ENCODE measurements at places on chromosomes 12 and 14.
A peak's percentile ranks its signal among the peaks of the same experiment; 100 is the strongest.

GRCh38 chr14:79278798-79279644 lies 932.3 kb downstream of the DIO2 start:
- DNase-seq = peak; percentile 87

- DNase-seq = no peak
Measured at GRCh38 chr14:61476105-61476753, 154.8 kb downstream of the PRKCH start.

DNA sequence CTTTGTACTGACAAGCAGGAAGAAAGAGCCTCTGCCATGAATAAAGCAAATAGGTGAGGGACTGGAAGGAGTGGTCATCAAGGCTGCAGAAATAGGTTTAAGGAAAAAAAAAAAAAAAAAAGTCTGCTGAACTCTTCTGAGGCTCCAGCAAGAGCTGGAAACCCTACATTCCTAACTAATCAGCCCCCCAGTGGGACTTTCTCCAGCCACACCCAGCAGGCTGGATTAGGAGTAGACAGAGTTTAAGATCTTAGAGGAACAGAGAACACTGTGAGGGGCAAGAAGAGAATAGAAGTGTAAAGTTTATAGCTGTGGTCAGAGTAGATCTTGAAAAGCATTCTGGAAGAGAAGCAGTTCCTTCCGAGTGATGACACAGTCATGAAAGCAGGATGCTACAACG lies 66.4 kb downstream of the ATXN2 start:
- no peak for DNase-seq

DNA sequence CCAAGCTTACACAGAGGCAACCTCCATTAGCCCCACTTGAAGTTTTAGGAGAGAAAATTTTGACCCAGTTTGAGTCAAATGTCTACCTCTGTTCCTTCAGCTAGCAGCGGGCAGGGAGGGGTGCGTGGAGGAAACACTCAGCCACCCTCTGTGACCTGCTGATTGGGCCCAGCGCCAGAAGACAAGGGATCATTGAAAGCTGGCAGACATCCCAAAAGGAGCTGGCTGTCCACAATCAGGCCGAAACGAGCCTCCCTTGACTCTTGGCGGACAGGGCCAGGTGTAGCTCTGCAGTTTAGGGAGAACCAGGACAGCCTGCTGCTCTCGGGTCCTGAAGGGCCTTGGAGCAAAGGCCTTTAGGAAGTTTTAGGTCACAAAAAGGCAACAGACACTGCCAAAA lies 41.3 kb downstream of the CD9 start:
- DNase-seq = no peak

DNA sequence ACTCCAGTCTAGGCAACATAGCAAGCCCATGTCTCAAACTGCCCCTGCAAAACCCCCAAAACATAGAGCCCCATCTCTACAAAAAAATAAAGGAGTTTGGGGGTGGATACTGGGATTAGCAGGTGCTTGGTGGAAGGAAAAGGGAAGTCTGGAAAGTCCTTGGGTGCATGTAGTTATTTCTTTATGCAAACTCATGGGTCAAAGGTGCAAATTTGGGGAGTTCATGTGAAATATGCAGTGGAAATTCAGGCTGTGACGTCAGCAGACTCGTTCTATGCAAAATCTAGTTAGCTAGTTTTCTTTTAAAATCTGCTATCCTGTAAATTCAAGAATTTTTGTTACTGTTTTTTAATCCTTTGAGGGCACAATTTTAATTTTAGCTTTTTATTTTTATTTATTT lies 51.3 kb downstream of the GNS start:
- no peak for DNase-seq

GRCh38 chr12:94186278-94187241 lies 38.2 kb downstream of the PLXNC1 start:
- peak; percentile 67 for DNase-seq

- DNase-seq = peak; percentile 98
Measured at GRCh38 chr12:124512667-124513296, 54.6 kb downstream of the NCOR2 start.

DNA sequence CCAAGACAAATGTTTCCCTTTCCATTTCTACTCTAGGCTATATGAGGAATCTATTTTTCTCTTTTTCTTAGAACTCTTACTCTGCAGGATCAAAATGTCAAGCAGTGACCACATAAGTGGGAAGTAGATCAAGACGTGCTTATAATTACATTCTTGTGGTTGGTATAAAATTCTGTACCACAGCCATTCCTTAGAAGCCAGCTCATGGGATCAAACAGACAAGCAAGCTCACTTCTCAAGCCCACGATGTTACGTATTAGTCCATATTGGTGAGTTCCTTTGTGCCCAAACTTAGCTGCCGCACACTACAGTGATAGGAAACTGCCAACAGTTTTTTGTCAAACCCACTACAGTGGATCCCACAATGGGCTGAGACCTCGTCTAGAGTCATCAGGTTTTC lies 53.4 kb downstream of the IFNG start:
- DNase-seq = peak; percentile 7

DNA sequence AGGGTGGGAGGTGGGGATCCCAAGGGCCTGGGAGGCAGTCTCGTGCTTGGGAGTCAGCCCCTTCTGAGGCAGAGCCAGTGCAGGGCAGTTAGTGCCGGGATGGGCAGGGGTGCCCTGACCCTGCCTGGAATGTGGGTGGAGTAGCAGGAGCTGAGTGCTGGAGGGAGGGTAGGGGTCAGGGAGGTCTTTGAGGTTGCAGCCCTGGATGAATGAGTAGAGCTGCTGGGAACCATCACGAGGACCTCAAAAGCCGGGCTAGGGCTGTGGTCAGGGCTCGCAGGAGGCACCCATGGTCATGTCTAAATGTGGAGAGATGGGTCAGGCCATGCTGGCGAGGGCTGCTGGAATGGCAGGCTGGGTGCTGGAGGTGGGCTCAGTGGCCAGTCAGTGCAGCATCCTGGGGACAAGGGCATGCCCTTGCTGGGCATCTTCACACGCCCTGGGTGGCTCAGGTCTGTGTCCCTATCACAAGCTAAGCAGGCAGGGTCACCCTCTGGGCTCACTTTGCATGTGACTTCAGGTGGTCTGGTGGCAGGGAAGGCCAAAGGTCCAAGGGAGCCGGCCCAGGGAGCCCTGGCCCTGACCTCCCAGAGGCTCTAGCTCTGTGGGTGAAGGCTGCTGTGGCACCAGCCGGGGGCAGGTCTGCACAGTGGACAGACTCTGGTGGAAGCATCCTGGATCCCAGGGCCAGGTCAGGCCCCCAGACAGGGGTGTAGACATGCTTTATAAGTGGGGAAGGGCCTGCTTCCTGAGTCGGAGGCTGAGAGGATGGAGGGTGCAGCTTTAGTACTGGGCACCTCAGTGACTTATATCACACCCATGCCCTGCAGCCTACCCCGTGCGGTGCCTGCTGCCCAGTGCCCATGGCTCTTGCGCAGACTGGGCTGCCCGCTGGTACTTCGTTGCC lies 24.5 kb downstream of the PAPLN start:
- no peak for DNase-seq

GRCh38 chr14:64714432-64715025 lies 10.3 kb downstream of the PLEKHG3 start:
- no peak for DNase-seq

GRCh38 chr14:52069307-52070050 lies 620 bp upstream of the NID2 start:
- peak; percentile 56 for DNase-seq

GRCh38 chr12:109716512-109717389 lies 3.1 kb downstream of the FAM222A start:
- DNase-seq = no peak

DNA sequence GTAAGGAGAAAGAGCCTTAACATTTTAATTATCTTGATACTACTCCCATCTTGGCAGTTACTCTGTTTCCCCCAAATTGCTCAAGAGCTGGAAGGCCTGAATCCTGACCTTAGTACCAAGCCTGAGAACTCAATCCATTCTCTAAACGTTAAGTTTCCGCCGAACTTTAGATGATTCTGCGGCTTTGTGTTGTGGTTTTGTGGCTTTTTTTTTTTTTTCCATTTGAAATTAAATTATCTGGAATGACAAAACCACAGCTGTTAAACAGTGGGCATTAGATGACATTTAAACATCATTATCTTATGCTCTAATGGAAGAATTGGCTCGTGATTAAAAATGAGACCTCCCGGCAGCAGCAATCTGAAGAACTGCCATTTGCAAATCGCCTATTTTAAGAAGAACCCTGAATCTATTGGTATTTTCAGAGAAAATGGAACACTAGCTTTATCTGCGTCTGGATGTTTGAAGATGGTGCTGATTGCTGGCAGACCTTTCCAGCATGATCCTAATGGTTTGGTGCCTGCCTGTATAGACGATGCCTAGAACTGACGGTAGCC lies 38.4 kb downstream of the TMEM132C start:
- DNase-seq = no peak

- DNase-seq = peak; percentile 68
Measured at GRCh38 chr12:122023339-122024131, 1.9 kb downstream of the BCL7A start.

DNA sequence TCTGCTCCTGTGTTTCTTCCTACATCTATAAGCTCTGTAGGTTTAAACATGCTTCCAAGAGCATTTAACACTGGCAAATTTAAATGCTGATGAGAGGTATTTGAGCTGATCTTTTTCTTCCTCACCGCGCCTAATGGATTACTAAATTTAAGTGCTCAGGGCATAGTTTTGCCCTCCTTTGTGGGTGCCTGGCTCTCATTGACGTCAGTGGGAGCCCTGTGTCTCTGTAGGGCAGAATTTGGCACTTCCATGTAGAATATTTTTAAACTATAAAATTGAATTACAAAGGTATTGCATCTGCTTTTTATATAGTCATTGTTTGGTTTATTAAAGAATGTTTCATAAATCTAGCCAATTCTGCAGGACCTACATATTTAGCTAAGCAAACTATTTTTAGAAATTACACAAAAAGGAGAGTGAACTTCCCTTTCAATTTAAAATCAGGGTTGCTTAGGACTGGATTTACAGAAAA lies 444.8 kb downstream of the AEBP2 start:
- DNase-seq = no peak

DNA sequence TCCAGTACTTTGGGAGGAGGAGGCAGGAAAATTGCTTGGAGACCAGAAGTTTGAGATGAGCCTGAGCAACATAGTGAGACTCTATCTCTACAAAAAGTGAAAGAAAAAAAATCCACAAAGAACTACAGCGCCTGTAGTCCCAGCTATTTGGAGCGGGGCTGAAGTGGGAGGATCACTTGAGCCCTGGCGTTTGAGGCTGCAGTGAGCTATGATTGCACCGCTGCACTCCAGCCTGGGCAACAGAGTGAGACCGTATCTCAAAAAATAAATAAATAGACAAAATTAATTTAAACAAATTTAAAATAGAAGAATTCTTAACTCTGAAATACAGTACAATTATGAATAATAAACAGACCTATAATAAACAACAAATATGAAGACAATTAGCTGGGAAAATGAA lies 40.9 kb downstream of the ATL1 start:
- peak; percentile 53 for DNase-seq

GRCh38 chr12:29317556-29318363 lies 63.2 kb downstream of the ERGIC2 start:
- peak; percentile 62 for DNase-seq

- DNase-seq = no peak
Measured at GRCh38 chr12:94211021-94211420, 62.6 kb downstream of the PLXNC1 start.

DNA sequence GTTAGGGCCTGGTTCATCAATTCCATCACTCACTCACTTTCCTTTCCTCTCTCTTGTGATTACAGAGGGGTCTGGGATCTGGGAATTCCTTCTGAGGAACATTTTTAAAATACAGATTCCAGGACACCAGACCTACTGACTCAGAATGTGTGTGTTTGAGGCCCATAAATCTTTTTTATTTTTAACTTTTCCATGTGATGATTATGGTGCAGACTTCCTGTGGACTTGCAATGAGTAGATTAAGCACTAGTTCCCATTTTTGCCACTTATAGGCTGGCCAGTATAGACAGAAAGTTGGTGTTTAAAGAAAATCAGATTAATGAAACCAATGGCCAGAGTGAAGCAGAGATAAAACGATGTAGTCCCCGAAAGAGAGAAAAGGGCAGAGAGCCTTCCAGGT lies 28.1 kb downstream of the SLC41A2 start:
- no peak for DNase-seq

DNA sequence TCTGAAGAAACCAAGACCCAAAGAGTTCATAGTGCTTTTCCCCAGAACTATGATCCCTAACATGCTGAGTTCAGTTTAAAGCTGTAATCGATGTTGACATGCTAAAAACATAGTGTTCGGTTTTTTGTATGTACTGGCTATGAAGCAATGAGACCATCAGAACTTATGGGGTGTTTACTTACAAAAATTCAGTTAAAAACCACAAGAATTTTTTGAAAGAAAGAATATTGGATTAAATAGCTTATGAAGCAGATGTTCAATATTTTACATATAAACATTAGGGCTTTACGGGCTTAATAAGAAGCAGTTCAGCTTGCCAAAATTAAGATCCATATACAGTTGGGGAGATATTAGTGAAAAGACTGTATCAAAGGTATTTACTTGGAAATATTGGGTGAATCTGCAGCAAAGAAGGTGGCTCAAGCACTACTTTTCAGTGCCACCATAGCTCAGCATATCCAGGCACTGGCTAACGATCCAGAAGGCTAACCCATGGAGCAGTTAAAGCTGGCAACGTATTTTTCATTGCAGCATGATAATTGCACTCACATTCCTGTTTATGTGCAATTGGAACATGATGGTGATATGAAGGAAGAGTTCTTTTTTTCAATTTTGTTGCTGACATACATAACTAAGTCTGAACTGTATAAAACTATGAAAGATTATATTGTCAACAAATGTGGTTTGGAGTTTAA lies 125.9 kb downstream of the EFCAB11 start:
- no peak for DNase-seq

DNA sequence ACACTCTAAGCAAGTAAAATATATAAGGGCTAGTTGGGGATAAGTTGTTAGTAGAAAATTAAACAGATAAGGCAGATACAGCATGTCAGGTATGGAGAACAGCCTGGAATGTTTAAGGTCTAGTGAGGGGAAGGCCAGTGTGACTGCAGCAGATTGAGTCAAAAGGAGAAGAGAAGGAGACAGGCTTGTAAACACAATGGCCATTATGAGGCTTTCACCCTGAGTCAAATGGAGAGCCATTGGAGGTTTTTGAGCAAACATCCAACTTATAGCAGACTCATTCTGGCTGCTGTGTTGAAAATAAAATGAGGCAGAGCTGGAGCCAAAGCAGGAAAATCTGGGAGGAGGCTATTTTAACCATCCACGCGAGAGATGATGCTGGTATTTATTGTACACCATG lies 142.0 kb downstream of the DUSP6 start:
- DNase-seq = no peak

- peak; percentile 68 for DNase-seq
Measured at GRCh38 chr14:38339696-38340095, 83.8 kb upstream of the CLEC14A start.

DNA sequence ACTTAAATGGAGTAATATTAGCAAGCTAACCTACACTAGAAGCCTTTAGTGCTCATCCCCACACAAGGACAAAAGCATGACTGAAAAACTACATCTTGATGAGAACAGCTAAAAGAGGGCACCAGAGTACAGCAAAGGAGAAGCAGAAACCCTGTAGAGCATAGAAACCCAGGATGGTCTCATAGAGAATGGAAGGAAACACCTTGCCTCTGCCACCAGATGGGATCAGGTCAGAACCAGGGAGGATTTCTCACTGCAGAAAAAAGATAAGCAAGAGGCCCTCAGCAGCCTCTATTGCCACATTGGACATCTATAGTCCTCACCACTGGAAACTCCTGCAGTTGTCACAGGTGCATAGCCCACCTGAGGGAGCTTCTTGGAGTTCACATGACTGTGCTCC lies 13.6 kb upstream of the ZNF705A start:
- no peak for DNase-seq
